ENCODE measurements at places on chromosomes 5 and 9.

DNA sequence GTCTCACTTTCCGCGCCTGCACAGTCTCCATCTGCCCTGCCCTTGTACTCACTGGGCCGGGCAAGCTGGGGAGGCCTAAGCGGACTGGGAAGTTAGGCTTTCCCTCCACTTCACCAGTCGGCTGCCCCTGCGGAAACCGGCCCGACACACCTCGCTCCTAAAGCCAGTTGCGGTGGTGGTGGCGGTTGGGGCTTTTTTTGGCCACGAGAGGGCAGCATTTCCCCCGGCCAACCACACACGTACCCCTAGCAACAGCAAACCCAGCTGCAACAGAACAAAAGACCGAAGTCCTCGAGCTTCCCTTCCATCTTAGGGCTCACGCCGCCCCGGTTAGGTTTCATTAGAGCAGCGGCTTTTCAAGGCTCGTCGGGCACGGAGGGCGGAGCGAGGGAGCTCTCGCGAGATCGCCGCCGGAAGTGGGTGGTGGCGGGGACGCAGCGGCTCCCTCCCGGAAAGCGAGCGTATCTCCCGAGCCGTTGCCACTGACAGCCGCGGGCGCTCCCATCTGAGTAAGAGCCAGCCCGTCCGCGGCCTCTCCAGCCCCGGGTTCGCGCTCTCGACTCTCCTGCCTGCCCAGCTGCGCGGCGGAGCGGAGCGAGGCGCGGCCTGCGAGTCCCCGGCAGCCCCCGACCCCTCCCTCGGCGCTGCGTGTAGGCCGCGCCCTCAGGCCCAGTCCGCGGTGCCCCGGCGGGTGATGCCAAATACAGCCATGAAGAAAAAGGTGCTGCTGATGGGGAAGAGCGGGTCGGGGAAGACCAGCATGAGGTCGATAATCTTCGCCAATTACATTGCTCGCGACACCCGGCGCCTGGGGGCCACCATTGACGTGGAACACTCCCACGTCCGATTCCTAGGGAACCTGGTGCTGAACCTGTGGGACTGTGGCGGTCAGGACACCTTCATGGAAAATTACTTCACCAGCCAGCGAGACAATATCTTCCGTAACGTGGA is at the start of gene RRAGA:
Gene RRAGA, plus strand, starts transcription at position 462 of the 951 bp plus-strand sequence. Its CDS starts 233 bp downstream, at position 695.
- peak; percentile 87 for DNase-seq

DNA sequence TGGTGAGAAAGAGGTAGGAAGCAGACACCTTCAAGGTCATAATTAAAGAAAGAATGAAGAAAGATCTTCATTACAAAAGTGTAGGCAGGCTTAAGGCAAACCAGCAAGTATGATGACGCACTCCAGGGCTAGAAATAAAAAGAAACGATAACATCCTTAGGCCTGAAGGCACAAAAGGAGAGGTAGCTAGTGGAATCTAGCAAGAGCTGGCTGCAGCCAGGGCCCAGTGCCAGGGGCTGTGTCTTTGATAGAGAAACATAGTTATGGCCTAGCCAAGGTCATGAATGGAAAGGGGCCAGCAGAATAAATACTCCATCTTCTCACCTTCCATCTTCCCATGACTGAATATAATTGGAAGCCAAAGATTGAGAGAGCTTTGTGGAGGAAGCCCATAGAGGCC is 6.8 kb upstream of the SH3TC2 start:
- no peak for DNase-seq

GRCh38 chr9:114348906-114349482 is 19.3 kb downstream of the ORM2 start:
- DNase-seq, result peak; percentile 50

DNA sequence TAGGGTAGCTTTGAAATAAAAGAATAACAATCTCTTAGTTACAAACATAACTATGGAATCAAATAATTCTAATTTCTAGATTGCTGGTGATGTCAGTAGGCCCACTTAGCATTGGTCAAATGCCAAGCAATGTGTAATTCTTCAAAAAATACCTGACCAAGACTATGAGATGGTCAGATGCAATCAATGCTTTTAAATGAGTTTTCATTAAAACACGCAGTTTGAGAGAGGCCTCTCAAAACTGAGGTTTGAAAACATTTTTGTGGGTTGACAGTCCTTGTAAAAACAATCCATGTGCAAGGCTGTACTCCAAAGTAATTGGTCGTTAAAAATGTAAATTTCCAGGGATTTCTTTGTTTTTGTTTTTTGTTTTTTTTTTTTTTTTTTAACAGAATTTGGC is 1.2 kb upstream of the RLN2 start:
- DNase-seq, result no peak

- no peak for DNase-seq
These were observed 28.8 kb downstream of the IL12B start for GRCh38 chr5:159301466-159301865.

Measured in left renal cortex interstitium (tissue), 4 donors.